ENCODE measurements at places on chromosomes 13 and 19. TPM values are rescaled to one million over a fixed set of nuclear protein-coding genes. Genes with fewer than 3 reads are reported as not detected.
A peak's percentile ranks its signal among the peaks of the same experiment; 100 is the strongest.

- no peak for DNase-seq
Observed at GRCh38 chr19:35231956-35232645, 3.6 kb upstream of the FAM187B start.

DNA sequence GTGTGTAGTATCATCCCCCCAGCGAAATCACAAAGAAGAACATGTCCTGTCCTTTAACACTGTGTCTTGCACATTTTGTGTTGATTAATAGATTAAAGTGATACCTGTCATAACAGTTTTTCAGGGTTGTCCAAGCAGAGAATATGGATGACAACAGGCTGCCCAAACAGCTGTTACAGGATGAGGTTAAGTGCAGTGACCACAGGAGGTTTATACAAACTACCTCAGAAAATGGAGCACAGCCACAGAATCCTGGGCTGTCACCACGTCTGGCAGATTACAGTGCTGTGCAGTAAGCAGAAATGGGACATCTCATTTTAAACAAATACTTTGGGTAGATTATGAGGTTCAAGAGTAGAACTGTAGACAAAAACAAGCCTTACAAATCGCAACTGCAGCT lies 575.6 kb downstream of the DCT start:
- no peak for DNase-seq

GRCh38 chr13:103692442-103692841 lies 626.2 kb upstream of the SLC10A2 start:
- no peak for DNase-seq

- DNase-seq, result no peak
Observed at GRCh38 chr19:10521461-10522171, 4.4 kb upstream of the S1PR5 start.

- DNase-seq, result no peak
Observed at GRCh38 chr13:48842316-48842715, 133.4 kb upstream of the FNDC3A start.

- DNase-seq, result peak; percentile 18
Observed at GRCh38 chr13:73945382-73945781, 188.8 kb downstream of the KLF12 start.

- DNase-seq, result peak; percentile 94
Observed at GRCh38 chr13:44237276-44237767, 136.3 kb upstream of the SERP2 start.

DNA sequence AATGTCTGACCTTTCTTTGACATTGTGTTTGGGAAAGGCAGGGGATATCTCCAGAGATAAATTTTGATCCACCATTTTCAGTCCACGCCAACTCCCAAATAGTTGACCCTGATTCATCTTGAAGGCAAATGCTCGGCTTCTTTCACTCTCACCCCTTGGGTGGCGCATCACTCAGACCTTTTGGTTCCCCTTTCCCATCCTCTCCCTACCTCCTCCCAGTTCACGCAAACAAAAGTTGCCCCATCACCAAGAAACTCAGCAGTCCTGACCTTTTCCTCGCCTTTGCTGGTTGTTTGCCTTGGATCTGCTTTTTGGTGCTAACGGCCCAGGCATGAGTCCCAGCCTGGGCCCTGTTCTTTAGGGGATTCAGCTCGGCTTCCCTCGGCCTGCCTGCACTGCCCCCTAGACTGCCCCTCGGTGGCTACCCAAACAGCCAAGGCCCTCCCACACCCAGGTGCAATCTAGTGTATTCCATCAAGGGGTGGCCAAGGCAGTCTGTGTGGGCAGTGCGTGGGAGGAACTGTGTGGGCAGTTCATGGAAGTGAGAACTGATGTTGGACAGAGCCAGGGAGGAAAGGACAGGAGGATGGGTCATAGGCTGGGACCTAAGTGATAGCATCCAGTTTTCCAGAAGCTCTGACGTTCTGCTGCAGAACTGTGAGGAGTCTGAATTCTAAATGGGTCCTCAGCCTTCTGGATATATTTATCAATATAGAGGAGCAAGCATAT lies 255.7 kb downstream of the DLEU7 start:
- DNase-seq, result no peak

DNA sequence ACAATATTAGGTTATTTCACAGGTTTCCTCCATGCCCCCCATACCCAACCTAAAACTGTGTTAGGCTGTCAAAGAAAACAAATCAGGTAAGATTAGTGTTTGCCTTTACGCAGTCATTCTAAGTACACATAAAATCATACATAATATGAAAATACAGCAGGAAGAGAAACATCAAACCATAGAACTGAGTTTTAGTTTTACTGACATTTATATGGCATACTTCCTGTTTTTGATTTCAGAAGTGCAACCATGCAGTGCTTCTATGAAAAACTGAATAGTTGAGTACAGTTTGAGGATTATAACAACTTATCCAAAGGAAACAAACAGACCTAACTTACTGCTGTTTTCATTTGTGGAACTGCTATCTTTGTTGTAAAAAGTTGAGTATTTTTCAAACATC lies 91.3 kb downstream of the KCNRG start:
- DNase-seq, result peak; percentile 40

DNA sequence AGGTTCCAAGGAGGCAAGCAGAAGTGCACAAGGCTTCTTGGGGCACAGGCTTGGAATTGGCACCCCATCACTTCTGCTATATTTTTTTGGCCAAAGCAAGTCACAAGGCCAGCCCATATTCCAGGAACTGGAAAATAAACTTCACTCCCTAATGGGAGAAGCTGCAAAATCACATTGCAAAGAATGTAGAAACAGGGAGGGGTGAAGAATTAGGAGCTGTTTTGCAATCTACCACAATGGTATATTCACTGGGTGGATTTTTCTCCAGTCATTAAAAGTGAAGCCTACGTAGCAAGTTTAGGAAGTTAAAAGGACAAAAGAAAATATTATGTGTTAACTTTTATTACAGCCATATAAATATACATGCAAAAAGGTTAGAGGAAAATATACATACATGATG lies 464.8 kb downstream of the COG6 start:
- DNase-seq, result no peak

DNA sequence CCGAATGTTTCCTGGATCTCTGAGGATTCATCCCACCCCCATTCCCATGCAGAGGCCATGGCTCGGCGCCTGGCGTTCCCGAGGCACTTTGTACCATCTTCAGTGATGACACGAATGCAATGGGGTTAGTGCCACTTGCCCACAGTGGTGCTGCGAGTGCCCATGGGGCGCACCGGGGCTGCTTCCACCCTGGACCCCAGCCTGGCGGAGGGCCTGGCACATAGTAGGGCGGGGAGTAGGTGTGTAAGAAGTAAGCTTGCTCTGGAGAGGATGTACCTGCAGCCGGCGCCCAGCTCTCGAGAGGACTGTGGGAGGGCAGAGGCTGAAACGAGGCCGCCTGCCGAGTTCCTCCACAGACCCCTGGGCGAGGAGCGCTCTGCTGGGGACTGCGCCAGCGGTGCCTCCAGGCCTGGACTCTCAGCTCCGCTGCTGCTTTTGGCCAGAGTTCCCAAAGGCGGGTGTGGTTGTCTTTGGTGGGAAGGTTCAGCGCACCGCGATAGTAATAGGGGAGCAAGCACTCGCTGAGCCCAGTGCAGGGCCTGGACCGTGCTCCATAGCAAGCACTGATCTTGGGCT lies 5.5 kb upstream of the HAMP start:
- DNase-seq, result no peak

GRCh38 chr13:75600371-75600770 lies 35.8 kb upstream of the LMO7 start:
- no peak for DNase-seq

PNMA8A gene
- 7.3 TPM for total RNA-seq

GPC6 gene
- 0.54 TPM for total RNA-seq

ATP4B gene
- total RNA-seq, result not detected

ADPRHL1 gene
- 0.27 TPM for total RNA-seq

All from hematopoietic multipotent progenitor cell (in vitro differentiated cells).